ENCODE measurements at places on chromosomes 6 and 20. TPM values are rescaled to one million over a fixed set of nuclear protein-coding genes. Genes with fewer than 3 reads are reported as not detected.

GSTA4 gene
- 133 TPM for polyA plus RNA-seq

CENPW gene
- polyA plus RNA-seq: 21.9 TPM

- DNase-seq: no peak
Observed at GRCh38 chr6:6605873-6606272, 17.4 kb downstream of the LY86 start.

GRCh38 chr6:113920663-113921267, 50.2 kb downstream of the HDAC2 start:
- no peak for DNase-seq

DNA sequence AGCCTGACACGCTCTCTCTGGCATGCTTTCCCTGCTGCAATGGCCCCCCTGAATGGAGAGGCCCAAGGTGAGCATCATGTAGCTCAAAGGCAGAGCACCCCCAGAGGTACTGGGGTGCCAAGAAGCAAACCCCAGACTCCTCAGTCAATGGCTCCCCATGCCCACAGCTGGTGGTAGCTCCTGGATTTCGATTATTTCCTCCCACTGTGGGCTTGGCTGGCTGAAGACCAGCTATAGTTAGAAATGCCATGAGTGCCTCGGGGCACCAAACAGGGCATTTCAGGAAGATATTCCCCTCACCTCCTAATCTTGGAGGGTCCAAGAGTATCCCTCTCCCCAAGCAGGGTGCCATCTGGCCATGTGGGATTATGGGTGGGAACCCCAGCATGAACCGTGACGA, 16.8 kb downstream of the MAP1LC3A start:
- DNase-seq: no peak

DNA sequence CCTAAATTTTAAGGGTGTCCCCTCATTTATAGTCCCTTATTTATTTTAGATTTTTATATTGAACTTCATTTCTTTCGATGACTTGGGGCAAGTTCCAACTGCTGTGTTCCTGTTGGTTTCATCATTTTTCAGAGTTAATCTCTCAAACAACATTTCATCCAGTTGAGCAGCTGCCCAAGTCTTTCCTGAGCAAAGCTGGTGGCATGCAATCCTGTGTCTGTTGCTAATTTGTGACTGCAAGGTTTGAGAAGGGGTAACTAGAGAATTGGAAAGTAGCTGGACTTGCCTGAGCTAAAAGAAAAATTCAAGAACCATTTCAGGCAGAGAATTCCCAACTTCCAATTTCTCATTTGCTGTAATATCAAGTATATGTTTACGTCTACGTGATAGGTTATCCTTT, 881.5 kb upstream of the SLC35B3 start:
- DNase-seq: no peak

GRCh38 chr20:55755411-55755810, 249.9 kb downstream of the CBLN4 start:
- DNase-seq: peak; percentile 68

GRCh38 chr6:79544299-79544927, 7.2 kb upstream of the LCA5 start:
- DNase-seq: peak; percentile 11

- no peak for DNase-seq
Observed at GRCh38 chr6:157478926-157479325, 97.9 kb downstream of the ZDHHC14 start.

- DNase-seq: no peak
Observed at GRCh38 chr6:17276766-17277165, 4.4 kb upstream of the RBM24 start.
